ENCODE measurements at places on chromosomes 11 and 22.
A peak's percentile ranks its signal among the peaks of the same experiment; 100 is the strongest.

DNA sequence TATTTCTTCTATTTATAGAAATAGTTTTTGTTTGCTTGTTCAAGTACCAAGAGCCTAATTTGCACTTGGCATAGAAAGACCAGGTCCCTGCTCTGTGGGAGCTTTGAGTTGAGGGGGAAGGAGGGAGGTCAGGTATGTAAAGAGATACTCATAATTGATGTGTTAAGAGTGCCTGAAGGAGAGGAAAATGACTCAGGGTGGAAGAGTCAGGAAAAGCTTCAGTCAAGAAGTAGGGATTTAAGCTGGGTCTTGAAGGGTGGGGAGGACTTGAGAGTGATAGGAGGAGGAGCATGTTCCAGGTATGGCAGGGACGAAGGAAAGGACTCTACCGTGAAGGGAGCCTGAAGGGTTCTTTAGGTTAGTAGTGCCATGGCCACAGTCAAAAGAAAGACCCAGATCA, 9.0 kb downstream of the RBX1 start:
- no peak for DNase-seq

DNA sequence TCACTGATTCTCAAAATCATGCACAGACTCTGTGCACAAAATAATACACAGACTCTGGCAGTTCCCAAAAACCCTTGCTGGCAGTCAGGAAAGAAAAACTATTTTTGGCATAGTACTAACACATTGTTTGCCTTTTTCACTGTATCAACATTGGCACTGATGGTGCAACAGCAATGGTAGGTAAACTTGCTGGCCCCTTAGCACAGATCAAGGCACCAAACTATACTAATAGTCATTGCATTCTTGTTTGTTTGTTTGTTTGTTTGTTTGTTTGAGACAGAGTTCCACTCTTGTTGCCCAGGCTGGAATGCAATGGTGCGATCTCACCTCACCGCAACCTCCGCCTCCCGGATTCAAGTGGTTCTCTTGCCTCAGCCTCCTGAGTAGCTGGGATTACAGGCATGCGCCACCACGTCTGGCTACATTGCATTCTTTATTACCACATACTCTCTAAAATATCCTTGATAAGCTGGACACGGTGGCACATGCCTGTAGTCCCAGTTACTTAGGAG, 81.0 kb upstream of the SLC6A5 start:
- no peak for DNase-seq

GRCh38 chr22:39496131-39496838, 5.8 kb upstream of the MIEF1 start:
- DNase-seq, result peak; percentile 54

DNA sequence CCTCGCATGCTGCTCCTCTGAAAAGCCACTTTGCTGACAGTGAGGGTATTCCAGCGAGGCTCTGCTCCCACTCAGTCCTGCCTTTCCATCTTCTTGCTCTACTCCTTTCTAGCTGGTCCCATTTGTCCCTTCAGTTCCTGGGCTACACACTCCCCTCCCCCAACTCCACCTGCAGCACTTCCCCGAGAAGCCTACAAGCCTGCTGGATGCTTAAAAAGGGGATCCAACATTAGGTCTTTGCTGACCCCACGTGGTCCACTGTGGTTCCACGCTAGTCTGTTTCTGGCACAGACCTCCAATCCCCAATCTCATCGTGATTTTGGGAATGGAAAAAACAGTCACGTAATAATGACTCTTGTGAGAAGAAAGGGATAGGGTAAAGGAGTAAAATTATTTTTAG, 121.6 kb upstream of the SNX19 start:
- DNase-seq, result no peak

GRCh38 chr11:94563848-94564467, 3.2 kb upstream of the PIWIL4 start:
- no peak for DNase-seq

DNA sequence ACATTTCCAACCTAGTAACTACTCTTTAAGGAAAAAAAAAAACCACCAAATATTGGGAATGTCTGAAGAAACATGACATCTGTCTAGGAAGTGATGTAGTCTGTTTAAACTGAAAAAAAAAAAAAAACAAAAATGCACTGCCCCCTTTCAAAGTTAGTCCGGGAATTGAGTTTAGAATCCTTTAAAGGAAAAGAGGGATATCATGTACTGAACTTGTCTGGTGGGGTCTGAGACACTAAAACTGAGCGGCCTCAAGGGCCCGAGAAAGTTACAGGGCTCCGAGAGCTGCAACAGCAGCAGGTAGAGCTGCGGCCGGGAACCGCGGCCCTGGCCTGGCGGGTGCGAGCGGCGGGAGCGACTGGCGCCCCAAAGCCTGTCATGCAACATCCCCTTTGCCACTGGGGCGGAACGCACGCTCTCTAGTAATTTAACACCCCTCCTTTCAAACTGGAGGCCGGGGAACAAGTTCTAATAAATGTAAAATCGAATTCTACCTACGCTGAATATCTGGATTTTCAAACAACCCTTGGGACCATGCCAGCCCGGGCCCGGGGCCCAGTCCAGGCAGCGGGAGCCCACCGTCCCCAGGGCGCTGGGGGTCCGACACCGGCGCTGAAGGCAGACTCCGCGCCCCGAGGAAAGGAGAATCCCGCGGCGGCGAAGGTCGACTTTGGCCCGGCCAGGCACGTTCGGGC, 736 bp downstream of the RDX start:
- DNase-seq, result peak; percentile 16

DNA sequence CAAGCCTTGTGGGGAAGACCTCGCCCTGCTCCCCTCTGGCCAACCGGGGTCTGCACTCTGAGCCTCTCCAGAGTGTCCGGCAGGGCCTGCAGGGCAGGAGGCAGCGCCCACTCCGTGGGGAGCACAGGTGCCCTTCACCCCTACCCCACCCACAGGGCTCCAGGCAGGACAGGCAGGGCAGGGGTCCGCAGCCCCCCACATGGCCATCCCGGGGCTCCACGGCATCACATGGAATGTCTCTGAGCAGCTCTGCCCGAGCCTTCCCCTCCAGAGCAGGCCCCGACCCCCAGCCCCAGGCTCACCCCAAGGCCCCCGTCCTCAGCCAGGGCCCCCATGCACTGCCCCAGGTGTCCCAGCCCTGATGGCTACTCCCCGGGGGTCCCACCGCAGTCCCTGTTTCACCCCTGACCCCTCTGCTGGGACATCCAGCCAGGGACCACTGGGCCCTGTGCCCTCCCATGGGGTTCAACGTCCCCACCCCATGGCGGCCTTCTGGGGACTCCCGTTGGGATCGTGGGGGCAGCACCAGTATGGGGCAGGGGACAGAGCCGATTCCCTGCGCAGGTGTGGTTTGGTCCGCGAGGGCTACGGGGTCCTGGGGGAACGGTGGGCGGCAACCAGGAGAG, 77.7 kb downstream of the BRD1 start:
- no peak for DNase-seq

DNA sequence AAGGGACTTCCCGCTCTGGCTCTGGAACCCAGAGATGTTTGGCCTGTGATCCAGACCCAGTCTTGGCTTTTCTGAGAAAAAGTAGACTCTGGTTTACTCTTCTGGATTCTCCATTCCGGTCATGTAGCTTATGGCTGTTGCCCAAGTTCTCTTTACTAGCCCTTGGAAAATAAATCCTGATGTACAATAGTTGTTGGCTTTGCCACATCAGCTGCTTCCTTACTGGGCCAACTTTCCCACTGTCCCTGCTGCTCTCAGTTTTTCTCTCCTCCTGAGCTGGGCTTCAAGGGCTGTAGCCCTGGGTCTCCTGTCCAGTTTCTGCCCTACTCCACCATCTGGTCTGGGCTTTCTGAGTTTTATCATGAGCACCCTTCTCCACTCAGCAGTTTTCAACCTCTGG, 12.5 kb downstream of the PATZ1 start:
- no peak for DNase-seq

GRCh38 chr11:120137187-120137610, 714 bp downstream of the TRIM29 start:
- no peak for DNase-seq

- DNase-seq, result no peak
Observed at GRCh38 chr11:118139578-118139977, 13.0 kb downstream of the SCN4B start.

DNA sequence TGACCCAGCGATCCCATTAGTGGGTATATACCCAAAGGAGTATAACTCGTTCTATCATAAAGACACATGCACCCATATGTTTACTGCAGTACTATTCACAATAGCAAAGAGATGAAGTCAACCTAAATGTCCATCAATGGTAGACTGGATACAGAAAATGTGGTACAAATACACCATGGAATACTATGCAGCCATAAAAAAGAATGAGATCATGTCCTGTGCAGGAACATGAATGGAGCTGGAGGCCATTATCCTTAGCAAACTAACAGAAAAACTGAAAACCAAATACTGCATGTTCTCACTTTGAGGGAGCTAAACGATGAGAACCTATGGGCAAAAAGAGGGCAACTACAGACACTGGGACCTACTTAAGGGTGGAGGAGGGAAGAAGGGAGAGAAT, 146.8 kb downstream of the SBF2 start:
- no peak for DNase-seq

GRCh38 chr22:37607010-37607934, 1.4 kb upstream of the GGA1 start:
- DNase-seq, result peak; percentile 87

DNA sequence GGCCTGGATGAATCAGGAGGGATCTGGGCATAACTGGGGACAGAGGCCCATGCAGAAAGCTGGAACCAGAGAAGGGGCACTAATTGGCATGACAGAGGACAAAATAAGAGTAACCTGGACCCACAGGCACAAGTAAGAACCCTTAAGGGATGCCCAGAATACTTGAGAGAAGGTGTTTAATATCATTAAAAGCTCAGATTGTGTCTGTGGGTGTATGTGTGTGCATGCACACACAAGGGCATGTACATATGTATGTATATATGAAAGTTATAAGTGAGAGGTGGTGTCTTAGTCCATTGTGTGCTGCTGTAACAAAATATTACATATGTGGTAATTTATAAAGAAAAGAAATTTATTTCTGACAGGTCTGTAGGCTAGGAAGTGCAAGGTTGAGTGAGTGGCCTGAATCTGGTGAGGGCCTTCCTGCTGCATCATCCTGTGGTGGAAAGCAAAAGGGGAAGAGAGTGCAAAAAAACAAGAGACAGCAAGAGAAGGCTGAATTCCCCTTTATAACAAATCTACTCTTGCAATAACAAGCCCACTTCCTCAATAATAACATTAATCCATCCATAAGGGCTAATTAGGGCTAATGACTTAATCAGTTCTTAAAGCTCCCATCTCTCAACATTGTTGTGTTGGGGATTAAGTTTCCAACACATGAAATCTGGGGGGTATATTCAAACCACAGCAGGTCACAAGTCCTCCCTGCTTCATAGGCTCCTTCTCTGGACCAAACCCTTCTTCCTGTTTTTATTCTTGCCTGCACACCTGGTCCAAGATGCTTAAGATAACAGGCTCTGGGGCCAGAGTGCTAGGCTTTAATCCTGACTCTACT, 68.3 kb upstream of the POU2AF2 start:
- no peak for DNase-seq

DNA sequence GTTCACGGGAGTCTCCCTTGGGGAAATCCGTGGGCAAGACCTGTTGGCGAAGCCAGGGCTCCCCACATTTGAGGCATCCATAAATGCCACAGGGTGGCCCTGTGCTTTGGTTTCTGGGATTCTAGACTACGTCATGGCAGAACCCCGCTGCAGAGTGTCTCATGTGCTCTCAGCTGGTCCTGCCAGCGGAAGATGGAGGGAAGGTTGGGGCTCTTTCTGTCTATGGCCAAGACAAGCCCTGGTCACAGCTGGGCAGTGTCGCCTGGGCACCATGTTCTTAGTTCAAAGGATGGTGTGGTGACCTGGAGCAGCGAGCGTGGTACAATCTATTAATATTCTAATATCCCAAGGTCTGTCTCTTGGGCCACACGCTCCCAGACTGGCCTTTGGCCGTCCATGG, 511.7 kb downstream of the TBC1D22A start:
- no peak for DNase-seq

GRCh38 chr11:128302425-128303186, 284.8 kb downstream of the ETS1 start:
- DNase-seq, result no peak

DNA sequence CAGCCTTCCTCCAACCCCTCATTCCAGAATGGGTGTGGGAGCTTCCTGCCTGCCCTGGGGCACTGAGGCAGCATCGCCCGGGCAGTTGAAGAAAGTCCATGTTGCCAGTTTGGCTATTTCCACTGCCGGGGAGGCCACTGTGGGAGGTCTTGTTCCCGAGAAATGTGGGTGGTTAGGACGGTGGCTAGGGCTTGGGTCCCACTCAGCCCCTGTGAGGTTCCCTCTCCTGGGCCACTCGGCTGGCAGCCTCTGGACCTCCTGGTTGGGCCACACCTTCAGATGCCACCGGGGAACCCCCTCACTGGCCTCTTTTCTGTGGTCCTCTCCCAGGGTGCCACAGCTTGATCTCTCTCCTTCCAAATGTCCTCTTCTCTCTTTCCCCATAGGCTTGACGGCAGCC, 5.1 kb upstream of the PPP6R3 start:
- no peak for DNase-seq

- DNase-seq, result no peak
Observed at GRCh38 chr11:4213746-4214145, 119.1 kb downstream of the RRM1 start.

- no peak for DNase-seq
Observed at GRCh38 chr11:69300120-69301060, 6.4 kb downstream of the MYEOV start.

GRCh38 chr22:50581950-50582492, 628 bp downstream of the CHKB start:
- DNase-seq, result peak; percentile 43

- no peak for DNase-seq
Observed at GRCh38 chr11:102929972-102930371, 25.6 kb downstream of the MMP13 start.

DNA sequence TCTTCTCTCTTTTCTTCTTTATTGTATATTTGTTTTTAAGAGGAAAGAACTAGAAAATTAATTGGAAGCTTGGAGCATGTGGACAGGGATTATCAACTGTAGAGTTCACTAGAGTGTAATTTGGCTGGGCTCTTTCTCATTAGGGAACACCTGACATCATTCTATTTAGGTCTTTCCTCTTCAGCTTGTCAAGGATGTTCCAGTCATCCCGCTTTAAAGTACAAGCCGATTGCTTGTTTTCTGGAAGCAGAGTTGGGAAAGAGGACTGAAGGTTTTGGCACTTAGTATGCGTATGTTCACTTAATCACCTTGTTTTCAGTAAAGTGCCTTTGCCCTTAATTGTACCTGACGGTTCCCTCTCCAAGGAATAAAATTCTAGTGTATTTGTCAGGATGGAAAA, 111.6 kb downstream of the WNT11 start:
- DNase-seq, result no peak

GRCh38 chr22:19868773-19869471, 14.2 kb upstream of the GNB1L start:
- DNase-seq, result no peak

- DNase-seq, result no peak
Observed at GRCh38 chr11:96197801-96198701, 144.9 kb downstream of the MAML2 start.

GRCh38 chr11:122572592-122572991, 82.9 kb upstream of the UBASH3B start:
- DNase-seq, result no peak
